ENCODE measurements at places on chromosomes 16 and 17.

GRCh38 chr16:10988164-10988803 lies 43.9 kb downstream of the CLEC16A start:
- no peak for DNase-seq

GRCh38 chr16:57862698-57863433 lies 60.6 kb upstream of the KIFC3 start:
- DNase-seq = no peak

GRCh38 chr17:80173916-80174315 lies 4.1 kb downstream of the CARD14 start:
- no peak for DNase-seq

DNA sequence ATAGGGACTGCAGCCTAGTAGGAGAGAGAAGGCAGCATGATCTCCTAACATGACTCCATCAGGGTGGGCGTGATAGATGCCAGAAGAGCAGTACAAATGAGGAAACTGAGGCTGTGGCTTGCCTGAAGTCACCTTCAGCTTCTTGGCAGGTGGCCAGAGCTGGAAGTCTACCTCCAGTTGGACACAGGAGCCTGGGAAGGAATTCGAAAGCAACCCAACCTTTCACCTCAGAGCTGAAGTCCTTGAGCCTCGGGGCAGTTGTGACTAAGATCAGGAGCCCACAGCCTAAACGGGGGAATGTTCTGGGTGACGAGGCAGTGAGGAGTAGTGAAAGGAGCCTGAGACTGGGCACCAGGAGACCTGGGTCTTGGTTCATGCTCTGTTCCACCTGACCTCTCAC lies 9.4 kb upstream of the SLC52A1 start:
- no peak for DNase-seq

DNA sequence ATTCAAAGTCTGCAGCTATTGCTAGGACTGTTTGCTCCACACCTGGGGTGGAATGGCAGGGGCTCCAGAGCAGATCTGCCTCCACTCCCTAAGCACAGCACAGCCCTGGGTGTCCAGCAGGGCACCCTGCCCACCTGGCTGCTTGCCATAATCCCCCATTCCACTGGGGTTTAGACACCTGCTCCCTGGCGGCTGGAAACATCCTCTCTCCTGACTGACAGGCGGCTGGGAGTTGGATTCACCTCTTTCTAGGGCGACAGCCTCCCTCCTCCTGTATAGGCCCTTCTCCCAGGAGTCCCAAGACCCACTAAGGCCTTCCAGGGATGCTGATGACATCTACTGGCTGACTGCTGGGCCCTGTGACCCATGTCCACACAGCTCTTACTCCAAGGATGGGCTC lies 18.0 kb downstream of the HDAC5 start:
- no peak for DNase-seq

- DNase-seq = no peak
Measured at GRCh38 chr16:83989300-83989699, 21.3 kb downstream of the NECAB2 start.

DNA sequence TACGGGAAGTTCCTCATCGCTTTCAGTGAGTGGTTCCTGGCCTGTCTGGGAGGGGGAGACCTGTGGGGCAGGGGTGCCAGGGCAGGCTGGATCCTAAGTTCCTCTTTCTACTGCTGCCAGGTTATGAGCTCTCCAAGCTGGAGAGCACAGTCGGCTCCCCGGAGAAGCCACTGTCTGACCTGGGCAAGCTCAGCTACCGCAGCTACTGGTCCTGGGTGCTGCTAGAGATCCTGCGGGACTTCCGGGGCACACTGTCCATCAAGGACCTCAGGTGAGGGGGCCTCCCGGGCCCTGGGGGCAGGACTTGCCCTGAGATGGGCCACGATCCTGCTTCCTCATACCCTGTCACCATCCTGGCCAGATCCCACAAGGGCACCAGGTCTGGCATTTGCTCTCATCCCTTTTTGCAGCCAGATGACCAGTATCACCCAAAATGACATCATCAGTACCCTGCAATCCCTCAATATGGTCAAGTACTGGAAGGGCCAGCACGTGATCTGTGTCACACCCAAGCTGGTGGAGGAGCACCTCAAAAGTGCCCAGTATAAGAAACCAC lies 5.1 kb downstream of the PRSS8 start:
- DNase-seq = no peak

- no peak for DNase-seq
Measured at GRCh38 chr16:81703177-81704155, 75.6 kb upstream of the PLCG2 start.

DNA sequence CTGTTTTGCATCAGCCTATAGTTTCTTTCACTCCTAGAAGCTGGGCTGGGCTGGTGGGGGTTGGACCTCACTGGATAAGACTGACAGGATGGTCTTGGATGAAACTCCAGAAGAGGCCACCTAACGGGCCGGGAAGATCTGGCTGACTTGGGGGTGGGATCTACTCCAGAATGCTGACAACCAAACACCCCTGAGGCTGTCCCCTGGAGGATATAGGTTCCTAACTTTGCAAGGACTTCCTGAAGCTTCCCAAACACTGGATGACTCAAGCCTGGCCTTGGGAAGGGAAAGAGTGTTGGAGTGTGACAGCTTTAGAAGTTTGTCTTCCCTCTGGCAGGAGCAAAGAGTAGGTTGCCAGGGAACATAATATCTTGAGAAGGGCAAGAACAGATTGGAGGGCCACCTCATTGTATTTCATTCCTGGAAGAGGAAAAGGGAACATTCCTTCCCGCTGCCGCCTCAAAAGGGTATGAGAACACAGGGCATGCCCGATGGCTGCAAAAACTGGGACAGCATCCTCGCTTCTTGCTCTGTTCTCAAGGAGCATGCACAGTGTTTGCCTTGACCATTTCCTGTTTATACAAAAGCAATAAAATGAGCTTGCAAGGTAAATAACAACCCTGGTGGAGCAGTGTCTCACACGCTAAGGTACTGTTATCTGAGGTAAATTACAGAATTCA lies 6.8 kb upstream of the CYB5B start:
- no peak for DNase-seq

DNA sequence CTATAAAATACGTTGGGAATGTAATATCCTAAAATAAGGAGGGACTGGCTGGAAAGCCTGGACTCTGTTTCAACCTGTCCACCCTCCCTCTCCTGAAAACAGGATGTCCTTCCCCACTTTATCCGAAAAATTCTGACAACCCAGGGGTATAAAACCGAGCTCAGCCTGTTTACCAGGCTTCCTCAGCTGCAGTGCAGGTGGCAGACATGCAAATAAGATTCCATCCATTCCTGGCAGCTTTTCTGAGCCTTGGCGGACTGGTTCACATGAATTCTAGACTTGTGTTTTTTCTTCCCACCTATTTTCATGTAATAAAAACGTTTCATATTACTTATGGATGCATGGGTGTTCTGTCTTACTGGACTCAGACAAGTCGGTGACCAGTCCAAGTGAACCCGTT lies 479.3 kb downstream of the KCNJ18 start:
- no peak for DNase-seq

GRCh38 chr17:2612630-2613029 lies 19.2 kb downstream of the PAFAH1B1 start:
- no peak for DNase-seq

GRCh38 chr16:66274335-66275110 lies 92.0 kb upstream of the CDH5 start:
- no peak for DNase-seq

DNA sequence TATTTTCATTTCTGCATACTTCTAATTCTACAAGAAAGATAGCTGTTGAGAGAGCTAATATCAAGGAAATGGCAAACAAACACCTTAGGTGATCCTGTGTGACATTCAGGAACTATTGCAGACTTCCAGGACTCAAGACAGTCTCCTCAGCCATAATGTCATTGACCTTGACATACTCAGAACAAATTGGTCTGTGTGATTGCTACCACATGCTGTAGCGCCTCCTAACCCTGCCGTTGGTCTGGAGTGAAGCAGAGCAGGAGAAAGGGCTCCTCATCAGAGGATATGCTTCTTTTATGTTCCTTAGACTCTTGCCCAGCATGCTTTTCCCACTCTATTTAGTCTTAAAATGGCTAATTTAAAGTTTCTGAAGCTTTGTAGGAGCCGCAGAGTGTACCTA lies 194.2 kb upstream of the TBX2 start:
- DNase-seq = no peak

DNA sequence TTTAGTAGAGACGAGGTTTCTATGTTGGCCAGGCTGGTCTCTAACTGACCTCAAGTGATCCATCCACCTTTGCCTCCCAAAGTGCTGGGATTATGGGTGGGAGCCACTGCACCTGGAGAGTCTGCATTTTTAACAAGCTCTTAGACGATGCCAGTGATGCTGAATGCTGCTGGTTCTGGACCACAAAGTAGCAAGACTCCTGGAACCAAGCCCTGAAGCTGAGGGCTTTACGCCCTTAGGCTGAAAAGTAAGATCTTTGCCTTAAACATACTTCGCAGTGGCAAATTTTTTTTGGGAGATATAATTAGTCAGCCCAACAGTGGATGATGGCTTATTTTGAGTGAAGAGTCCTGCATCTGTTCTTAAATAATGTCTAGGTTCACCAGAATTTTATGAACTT lies 14.0 kb downstream of the METTL9 start:
- no peak for DNase-seq

- peak; percentile 70 for DNase-seq
Measured at GRCh38 chr17:77107506-77108433, 33.0 kb upstream of the SEC14L1 start.

GRCh38 chr17:6775871-6776405 lies at the start of gene FBXO39:
TSS of gene FBXO39 (plus strand) at chr17:6776215. CDS start at chr17:6779869, 3,654 bp downstream.
- no peak for DNase-seq

GRCh38 chr17:81031566-81032550 lies 3.1 kb upstream of the BAIAP2 start:
- no peak for DNase-seq

- no peak for DNase-seq
Measured at GRCh38 chr17:65457183-65457582, 104.3 kb downstream of the AXIN2 start.

DNA sequence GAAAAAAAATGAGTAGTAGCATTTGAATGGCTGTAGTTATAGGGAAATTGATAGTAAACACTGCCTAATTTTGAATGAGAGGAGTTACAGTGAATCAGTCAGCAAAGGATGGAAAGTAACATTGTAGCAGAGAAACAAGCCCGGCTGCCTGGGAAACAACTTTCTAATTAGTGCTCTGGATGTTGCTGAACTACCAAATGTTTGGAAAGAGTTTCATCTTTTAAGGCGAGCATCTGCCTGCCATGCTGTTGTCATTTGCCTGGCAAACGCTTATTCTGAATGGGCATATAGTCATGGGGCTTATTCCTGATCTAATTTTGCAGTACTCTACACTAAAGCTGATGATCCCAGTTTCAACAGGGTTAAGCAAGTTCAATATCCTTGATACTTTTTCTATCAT lies 138.6 kb downstream of the CDH11 start:
- DNase-seq = no peak

DNA sequence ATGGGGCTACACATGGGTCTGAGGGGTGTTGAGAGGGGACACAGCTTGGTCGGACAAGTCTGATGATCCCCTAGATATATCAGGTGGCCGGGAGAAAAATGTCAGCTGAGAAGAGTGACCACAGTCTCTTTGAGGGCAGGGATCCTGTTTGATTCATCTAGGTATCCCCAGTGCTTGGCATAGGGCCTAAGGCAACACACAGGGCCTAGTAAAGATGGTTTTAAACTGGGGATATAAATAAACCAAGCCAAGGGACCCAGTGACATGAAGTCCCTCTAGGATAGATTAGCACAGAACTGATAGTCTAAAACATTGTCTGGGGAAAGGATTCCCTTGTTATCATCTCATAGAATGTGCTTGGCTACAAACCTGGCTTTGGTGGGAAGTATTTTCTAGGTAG lies 1.4 kb downstream of the ERCC4 start:
- DNase-seq = no peak

- no peak for DNase-seq
Measured at GRCh38 chr16:78571898-78572358, 472.5 kb downstream of the WWOX start.

DNA sequence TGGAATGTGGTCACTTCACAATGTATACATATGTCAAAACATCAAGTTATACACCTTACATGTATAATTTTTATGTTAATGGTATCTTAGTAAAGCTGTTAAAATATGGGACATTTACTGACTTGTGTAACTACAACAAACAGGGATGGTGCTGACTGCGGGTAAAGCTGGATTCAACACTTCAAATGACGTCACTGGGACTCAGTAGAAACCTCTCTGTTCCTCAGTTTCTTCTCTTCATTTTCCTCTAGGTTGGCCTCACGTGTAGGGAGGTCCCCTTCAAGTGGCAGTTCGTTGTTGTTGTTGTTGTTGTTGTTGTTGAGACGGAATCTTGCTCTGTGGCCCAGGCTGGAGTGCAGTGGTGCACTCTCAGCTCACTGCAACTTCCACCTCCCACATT lies 182.9 kb downstream of the RBFOX1 start:
- no peak for DNase-seq

DNA sequence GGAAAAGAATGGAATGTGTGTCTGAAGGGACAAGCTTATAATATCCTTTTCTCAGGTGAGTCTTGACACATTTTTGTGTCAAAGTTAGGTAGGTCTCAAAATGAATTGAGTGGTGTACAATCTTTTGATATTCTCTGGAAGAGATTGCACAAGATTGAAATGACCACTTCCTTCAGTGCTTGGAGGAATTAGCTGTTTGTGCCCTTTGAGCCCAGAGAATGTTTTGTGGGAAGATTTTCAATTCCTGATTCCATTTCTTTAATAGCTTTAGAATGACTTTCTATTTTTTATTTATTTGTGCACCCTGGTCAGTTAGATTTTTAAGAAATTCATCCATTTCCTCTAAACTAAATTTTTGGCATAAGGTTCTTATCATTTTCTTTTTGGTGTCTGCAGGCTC lies 1.6 kb upstream of the CCL13 start:
- no peak for DNase-seq

DNA sequence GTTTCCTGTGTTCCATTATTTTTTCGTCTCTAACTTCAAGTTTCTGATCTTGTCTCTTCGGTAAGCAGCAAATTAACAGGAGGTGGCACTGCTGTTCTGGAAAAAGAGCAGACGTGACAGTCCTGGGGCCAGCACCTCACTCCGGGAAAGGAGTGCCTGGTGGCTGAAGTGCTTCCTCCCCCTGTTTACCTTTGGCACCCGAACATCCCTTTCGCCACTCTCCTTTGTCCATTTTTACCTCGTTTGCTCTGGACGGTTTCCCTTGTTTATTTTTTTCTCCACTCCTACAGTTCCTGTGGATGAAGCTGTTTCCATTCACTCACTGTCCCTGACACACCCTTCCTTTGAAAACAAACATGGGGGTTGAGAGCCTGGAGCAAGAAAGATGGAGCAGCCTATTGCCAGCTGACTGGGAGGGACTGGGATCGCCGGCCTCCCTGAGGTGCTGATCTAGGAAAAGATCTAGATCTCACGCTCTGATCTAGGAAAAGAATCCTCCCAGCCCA lies 12.6 kb downstream of the SAP30BP start:
- DNase-seq = no peak

DNA sequence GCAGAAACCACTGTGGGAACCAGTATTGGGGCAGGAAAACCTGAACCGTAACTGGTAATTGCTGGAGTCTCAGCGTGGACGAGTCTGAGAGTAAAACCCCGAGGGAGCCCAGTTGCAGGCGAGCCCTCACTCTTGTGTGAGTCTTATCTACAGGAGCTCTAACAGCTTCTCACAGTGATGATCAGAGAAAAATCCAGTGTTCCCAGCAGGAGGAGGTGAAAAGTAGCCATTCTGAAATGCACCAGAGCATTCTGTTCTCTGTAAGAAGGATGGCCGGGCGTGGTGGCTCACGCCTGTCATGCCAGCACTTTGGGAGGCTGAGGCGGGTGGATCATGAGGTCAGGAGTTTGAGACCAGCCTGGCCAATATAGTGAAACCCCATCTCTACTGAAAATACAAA lies 161.2 kb downstream of the COPRS start:
- DNase-seq = no peak

GRCh38 chr17:42068979-42069378 lies 18.6 kb upstream of the C17orf113 start:
- DNase-seq = no peak
